Activated CD4-positive, alpha-beta T cell treated with anti-CD3 and anti-CD28 coated beads, Interleukin-2, amount 10 ng/mL, durations not matched to agents 24 days and 14 days (primary cell): ENCODE measurements at places on chromosomes 11 and 22. TPM values are rescaled to one million over a fixed set of nuclear protein-coding genes. Genes with fewer than 3 reads are reported as not detected.

Gene MS4A6E
- not detected in 2 replicates for total RNA-seq

DNA sequence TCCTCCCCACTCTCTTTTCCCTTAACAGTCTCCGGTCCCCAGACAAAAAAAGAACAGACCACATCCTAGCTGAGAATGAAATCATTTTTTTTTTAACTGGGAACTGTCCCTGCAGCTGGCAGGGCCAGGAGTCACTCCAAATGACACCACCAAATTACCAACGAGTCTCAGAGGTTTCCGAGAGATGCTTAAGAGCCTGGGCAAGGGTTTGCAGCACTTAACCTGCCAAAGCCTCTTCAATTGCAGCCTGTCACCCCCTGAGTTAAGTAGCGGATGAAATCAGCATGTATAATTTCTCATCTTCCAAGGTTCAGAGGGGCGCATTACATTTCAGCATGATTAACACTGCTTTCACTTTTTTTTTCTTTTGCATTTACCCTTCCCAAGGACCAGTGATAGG is 71.8 kb downstream of the TENM4 start:
- H3K4me1 ChIP-seq, result no peaks in the 10 kb centered on the region
- no peak for DNase-seq
- H3K36me3 ChIP-seq, result no peaks in the 10 kb centered on the region
- H3K4me3 ChIP-seq, result no peak overlapping the region
- H3K27ac ChIP-seq, result no peak overlapping the region
- peaks cover 4% of the 10 kb centered on the region for H3K27me3 ChIP-seq

GRCh38 chr11:130397780-130398179 is 30.6 kb downstream of the ADAMTS8 start:
- peaks cover 29% of the 10 kb centered on the region for H3K27me3 ChIP-seq
- H3K4me3 ChIP-seq, result no peak overlapping the region

- H3K27me3 ChIP-seq, result peaks cover 44% of the 10 kb centered on the region
- no peak for DNase-seq
- no peaks in the 10 kb centered on the region for H3K36me3 ChIP-seq
These were observed 7.2 kb upstream of the ELMOD1 start for GRCh38 chr11:107583629-107584195.

DNA sequence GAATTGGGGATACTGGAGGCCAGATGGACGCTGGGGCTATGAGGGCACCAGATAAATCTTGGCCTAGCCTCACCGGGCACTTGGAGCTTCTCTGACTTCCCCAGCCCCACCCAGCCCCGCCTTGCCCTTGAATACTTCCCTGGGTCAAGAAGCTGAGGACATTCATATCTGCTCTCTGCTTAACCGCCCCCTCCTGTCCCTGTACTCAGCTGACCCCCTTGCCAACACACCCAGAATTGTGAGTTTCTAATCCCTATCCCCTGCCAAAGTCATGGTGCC is 22.0 kb downstream of the FADS3 start:
- peaks cover 7% of the 10 kb centered on the region for H3K4me1 ChIP-seq
- H3K4me3 ChIP-seq, result no peak overlapping the region
- peaks cover 15% of the 10 kb centered on the region for H3K36me3 ChIP-seq
- no peak overlapping the region for H3K27ac ChIP-seq
- H3K27me3 ChIP-seq, result no peaks in the 10 kb centered on the region

DNA sequence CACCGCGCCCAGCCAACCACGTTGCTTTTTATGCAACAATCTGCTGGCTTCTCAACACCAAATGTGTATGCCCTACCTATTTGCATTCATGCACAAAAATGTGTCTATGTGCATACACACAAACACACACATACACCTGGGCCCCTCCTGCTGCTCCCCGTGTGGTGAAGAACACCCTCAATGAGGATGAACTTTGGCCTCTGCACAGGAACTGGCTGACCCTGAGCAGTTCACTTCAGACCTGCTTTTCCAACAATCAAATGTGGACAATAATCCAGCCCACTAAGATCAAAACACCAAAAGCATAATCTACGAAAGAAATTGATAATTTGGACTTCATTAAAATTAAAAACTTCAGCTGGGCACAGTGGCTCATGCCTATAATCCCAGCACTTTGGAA is 25.3 kb upstream of the SLC35C1 start:
- no peaks in the 10 kb centered on the region for H3K4me1 ChIP-seq
- no peak overlapping the region for H3K27ac ChIP-seq
- H3K27me3 ChIP-seq, result peaks cover 15% of the 10 kb centered on the region
- no peaks in the 10 kb centered on the region for H3K36me3 ChIP-seq
- no peak overlapping the region for H3K4me3 ChIP-seq
- no peak for DNase-seq

DNA sequence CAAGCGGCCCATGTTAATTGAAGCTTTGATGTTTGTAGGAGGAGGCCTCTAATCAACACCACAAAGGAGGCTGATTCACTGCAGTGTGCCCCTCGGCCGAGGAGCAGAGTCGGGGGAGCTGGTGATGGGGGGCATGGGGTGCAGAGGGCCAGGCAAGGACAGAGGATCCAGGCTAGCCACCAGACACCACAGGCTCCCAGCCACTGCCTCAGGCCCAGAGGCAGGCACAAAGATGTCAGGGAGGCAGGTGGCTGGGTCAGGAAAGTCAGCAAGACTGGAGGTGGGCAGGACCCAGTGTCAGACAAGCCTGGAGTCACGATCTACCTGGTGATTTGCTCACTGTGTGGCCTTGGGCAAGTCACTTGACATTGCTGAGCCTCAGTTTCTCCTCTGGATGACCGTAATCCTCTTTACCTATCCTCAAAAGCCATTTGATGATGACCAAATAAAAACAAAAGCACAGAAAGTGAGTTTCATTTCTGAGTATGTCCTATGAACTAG is 121.0 kb downstream of the BUD13 start:
- H3K27me3 ChIP-seq, result peaks cover 5% of the 10 kb centered on the region
- no peak for DNase-seq
- no peaks in the 10 kb centered on the region for H3K4me1 ChIP-seq
- H3K36me3 ChIP-seq, result no peaks in the 10 kb centered on the region
- H3K27ac ChIP-seq, result no peak overlapping the region
